T-helper 17 cell (primary cell): ENCODE measurements at places on chromosomes 2 and 18.

DNA sequence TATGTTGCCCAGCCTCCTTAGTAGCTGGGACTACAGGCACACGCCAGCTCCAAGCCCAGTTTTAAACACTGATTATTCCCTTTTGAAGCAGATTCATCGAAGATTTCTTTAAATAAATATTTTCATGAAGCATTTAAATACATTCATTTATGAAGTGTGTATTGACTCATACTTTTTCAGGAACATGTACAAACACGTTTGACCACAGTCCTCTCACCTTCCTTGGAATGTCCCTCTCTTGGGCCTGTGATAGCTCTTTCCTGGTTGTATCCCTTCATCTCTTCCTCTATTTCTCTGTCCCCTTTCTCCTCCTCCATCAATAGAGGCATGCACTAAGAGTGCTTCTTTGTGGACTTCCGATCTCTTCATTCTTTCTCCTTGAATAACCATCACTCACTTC, 2.5 kb downstream of the PSTPIP2 start:
- no peak for DNase-seq

DNA sequence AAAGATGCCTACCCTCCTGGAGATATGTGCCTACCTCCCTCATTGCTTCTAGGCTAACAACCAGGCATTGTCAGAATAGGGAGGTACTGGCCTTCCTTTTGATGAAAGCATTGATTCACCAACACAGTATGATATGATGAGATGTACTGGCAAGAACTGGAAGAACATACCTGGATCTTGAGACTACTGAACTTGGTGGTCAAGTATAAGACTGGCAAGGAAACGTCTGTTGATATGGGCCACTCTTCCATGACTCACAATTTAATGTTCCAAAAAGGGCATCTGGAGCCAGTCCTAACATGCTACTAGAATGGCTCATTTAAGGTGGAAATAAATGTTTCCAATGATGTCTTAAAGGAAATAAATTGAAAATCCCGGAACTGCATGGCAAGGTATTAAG, 18.1 kb downstream of the DTNB start:
- DNase-seq = no peak

- no peak for DNase-seq
Measured at GRCh38 chr2:129277585-129277981, 701.9 kb upstream of the RAB6C start.

GRCh38 chr2:62817995-62818713, 112.6 kb downstream of the EHBP1 start:
- no peak for DNase-seq

DNA sequence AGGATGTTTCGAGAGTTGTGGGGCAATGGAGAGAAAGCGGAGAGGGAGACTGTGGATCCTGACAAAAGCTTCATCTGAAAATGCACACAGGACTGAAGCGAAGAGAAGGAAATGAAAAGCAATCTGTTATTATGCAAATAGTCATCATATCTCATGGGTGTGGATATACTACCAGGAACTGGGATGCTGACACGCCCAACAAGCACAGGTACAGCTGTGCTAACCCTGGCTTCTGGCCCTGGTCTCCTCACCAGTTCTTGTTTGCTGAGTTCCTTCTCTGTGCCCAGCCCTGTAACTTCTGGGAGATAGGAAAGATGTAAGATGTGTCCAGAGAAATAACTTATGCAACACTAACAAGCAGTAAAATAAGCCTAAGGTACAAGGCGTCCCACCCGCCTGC, 358.8 kb downstream of the CMPK2 start:
- no peak for DNase-seq

- no peak for DNase-seq
Measured at GRCh38 chr18:9961041-9961440, 47.2 kb downstream of the VAPA start.

- DNase-seq = no peak
Measured at GRCh38 chr18:73296686-73297085, 428.9 kb upstream of the NETO1 start.

DNA sequence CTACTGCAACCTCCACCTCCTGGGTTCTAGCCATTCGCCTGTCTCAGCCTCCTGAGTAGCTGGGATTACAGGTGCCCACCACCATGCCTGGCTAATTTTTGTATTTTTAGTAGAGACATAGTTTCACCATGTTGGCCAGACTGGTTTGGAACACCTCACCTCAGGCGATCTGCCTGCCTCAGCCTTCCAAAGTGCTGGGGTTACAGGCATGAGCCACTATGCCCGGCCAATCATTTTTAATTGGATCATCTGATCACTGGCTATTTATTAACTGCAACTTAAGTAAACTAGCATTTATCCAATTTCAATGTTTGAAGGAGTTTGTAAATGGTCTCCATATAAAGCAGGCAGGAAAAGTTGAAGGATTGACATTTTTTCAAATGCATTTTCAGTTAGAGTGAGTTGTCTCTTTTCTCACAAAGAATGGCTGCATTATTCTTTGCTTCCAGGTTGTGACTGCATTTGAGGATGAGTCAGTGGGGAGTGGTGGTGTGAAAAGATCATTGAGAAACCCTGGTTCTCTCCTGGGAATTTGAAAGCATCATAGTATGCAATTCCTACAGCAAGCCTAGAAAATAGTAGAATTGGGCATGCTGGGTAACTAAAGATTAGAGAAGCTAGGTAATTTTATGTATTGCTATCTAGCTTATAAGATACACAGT, 431.1 kb upstream of the ZEB2 start:
- no peak for DNase-seq

- no peak for DNase-seq
Measured at GRCh38 chr18:48477348-48477747, 61.5 kb upstream of the CTIF start.

- no peak for DNase-seq
Measured at GRCh38 chr2:238956676-238957075, 108.8 kb downstream of the TWIST2 start.

- DNase-seq = no peak
Measured at GRCh38 chr2:38622210-38622609, 19.5 kb upstream of the HNRNPLL start.

GRCh38 chr2:97908208-97908676, 87.5 kb downstream of the TMEM131 start:
- no peak for DNase-seq

DNA sequence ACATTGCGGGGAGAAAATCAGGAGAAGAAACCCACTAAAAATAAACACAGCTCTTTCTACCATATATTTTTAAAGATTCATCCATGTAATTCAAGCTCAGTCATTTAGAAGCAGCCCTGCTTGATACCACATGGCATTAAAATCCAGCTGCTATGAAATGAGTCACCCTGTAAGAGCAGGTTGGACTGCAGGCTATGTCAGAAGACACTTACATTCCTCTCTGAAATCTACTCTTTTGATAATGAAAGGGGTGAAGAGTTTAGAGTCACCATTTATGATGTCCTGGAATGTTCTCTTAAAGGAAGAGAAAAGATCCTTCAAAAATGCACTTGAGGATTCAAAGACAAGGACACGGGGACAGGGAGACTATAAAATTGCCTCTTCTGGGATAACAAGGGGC, 100.6 kb upstream of the APCDD1 start:
- DNase-seq = no peak

DNA sequence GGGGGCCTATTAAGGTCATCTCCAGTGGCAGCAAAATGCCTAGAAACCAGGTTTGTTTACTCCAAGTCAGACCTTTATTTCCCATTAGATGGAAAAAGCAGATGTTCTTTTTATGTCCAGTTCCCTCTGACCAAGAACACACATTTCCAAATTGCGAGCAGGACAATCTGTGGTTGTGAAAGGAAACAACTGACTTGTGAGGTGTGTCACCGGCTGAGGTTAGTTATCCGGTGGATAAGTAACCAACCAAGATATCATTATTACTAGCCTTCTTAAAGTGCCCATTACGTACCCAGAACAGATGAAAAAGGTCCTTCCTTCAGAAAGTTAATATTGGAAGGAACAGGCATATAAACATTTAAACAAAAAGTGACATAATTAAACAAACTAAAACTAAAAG, 112.9 kb downstream of the THADA start:
- DNase-seq = no peak

- no peak for DNase-seq
Measured at GRCh38 chr2:240963868-240964703, 34.3 kb upstream of the SNED1 start.

DNA sequence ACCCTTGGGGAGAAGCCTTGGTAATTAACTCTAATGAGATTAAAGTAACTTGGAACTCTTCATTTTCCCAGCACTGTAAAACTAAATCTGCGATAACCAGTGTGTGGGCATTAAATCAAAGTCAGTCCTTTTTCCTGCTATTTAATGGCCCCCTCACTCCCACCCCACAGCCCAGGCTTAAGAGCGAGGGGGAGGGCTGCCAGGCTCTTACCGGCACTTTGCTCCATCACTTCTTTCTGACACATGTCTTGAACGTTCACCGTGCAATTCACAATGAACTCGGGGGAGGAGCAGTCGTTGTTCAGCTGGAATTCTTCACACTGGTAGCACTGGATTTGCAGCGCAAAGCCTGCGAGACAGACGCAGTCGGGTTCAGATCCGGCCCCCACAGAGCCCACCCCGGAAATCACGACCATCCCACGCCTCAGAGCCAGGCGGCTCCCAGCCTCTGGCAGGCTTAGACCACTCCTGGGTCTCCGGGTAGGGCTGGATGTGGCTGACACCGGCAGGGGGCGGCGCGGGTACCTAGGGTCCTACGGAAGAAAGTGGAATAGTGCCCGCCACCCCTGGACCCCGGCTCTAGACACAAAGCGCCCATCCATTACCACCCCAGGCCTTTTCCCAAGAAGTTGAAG, 1.7 kb downstream of the LYPD1 start:
- DNase-seq = no peak

DNA sequence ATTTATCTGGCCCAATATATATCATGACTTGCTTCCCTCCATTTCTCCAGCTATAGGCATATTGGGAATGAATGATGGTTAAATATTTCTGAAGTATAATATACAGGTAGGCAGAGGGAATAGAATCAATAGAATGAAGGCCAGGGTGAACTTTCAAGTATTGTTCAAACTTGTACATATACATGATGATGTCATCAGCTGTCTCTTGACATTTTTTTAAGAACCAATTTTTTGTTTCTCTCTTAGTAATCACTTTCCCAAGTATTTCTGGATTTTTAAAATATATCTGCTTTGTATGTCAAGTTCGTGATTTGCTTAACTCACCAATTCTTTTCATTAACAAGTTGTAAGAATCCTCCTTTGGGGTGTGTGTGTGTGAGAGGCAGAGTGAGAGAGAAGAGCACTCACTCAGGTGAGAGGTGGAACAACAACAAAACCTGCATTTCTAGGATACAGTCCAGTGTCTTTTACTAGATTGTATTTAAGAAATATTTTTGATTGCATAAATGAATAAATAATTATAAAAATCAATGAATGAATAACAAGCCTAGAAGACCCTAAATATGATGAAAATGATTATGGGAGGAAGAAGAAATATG, 1239.1 kb downstream of the LRP1B start:
- DNase-seq = no peak

- DNase-seq = no peak
Measured at GRCh38 chr2:72953976-72954375, 36.7 kb downstream of the EMX1 start.

DNA sequence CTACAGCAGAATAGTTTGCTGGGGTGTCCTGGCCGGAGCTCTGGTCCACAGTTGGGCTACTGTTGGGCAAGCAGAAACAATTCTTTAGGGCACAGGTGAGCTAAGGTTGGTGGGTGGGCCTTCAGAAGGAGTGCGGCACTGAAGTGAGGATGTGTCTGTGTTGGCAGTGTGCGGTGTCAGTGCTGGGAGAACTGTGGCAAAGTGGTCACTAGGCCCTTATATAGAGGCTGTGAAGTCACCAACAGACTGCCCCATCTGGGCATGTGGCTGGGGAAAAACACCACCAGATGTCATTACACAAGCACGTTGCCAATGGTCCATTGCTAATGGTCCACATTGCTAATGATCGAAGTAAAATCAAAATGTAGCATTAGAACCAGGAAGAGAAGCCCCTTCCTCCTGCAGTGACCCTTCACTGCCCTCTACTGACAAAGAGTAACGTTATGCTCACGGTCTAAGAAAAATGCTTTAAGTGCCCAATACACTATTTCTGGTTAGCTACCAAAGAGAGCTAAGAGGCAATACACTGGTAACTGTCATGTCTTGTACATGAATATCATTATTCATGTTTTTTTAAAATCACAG, 21.3 kb downstream of the SCN1A start:
- DNase-seq = no peak

DNA sequence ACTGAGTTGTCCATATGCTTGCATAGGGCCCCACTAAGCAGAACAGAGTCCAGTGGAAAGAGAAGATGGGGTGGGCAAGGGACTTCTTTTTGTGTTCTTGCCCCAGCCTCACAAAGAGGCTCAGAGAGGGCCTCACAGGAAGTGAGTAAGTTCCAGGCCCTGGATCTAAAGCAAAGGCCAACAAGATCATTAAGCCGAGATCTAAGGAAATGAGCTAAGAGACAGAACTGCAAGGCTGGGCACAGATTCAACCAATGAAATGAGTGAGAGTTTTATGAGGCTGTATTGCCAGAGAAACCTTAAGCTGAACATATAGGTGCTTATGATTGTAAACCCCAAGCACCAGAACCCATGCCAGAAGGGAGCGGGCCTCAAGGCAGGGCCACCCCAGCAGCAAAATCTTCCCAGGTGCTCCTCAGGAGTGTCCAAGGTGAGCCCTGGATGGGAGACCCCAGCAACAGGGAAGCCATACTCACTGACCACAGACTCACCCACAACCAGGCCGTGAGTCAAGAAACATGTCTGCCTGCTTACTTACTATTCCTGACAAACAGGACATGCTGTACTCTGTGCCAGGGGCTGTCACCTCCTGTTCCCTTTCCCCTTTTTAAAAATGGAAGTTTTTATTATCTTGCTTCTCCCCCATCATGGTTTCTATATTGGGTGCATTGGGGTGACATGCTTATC, 40.2 kb downstream of the SLC14A1 start:
- no peak for DNase-seq

DNA sequence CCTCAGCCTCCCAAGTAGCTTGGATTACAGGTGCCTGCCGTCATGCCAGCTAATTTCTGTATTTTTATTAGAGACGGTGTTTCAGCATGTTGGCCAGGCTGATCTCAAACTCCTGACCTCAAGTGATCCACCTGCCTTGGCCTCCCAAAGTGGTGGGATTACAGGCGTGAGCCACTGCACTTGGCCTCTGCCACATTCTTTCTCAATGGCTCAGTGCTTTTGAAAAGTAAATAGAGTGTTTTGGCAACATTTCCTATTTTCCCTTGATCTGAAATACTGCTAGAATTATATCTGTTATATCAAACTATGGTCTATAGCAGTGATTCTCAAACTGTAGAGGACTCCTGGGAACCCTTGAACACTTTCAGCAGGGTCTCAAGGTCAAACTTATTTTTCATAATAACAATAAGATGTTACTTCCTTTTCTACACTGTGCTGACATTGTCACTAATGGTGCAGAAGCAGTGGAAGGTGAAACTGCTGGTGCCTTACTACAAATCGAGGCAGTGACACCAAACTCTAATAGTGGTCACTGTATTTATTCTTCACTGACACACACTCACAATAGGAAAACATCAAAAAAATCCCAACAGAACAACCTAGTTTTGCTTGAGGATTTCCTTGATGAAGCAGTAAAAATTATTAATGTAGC, 10.6 kb downstream of the DAW1 start:
- DNase-seq = no peak

- DNase-seq = no peak
Measured at GRCh38 chr2:160621748-160622147, 128.1 kb upstream of the RBMS1 start.
